ENCODE measurements at places on chromosomes 3 and 15. TPM values are rescaled to one million over a fixed set of nuclear protein-coding genes. Genes with fewer than 3 reads are reported as not detected.

Gene HAUS2
- 46.1 TPM for total RNA-seq

Gene GOLGA6L7
- not detected for total RNA-seq

Gene KCNAB1
- not detected for total RNA-seq

Gene PTH1R
- not detected for total RNA-seq

Gene NTRK3
- 0.78 TPM for total RNA-seq

Gene GOLGA8G
- total RNA-seq: not detected

Gene NISCH
- total RNA-seq: 68.9 TPM

Gene GCHFR
- total RNA-seq: 41.1 TPM

Gene USP13
- total RNA-seq: 11.2 TPM

Gene PRR20G
- not detected for total RNA-seq

DNA sequence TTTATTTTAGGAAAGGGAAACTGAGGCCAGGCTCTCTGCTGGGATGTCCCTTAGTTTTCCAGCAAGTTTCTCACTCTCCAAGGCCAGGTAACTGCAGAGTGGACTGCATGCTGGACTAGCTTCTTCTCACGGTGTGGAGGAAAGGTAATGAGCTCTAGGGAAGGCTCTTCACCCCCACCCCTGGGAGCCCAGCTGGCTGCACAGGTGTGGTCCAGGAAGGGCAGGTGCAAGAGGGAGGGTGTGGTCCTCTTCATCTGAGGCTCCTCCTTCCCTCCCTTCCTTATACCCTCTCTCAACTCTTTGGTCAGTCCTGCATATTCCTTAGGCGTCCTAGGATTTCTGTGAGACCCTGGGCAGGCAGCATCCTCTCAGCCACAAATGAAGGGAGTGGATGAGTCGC, 33.9 kb downstream of the RNU5B-1 start:
- DNase-seq: no peak

- DNase-seq: no peak
These were observed 191.6 kb upstream of the TOPAZ1 start for GRCh38 chr3:44050101-44050500.

- no peak for DNase-seq
These were observed 46.5 kb upstream of the FSTL1 start for GRCh38 chr3:120497336-120497735.

DNA sequence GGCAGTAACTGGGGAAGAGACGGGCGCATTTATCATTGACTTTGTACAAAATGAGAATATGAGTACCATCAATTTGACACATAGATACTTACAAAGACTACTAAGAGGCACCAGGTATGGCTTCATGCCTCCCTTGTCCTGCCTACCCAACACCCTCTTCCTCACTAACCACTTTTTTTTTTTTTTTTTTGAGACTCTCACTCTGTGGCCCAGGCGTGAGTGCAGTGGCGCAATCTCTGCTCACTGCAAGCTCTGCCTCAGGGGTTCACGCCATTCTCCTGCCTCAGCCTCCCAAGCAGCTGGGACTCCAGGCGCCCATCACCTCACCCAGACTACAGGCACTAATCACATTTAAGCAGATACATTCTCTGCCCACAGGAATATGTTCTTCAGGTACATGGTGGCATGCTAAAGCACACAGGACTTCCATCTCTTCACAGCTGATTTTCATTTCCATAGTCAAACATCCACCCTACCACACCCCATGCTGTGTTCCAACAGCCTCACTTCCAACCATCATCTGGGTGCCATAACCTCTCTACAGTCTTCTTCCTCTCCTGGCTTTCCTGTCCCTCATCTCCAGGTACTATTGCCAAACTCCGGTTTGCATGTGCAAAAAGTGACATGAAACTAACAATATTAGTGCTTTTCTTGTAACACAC, 41.7 kb downstream of the RAB27A start:
- DNase-seq: no peak

DNA sequence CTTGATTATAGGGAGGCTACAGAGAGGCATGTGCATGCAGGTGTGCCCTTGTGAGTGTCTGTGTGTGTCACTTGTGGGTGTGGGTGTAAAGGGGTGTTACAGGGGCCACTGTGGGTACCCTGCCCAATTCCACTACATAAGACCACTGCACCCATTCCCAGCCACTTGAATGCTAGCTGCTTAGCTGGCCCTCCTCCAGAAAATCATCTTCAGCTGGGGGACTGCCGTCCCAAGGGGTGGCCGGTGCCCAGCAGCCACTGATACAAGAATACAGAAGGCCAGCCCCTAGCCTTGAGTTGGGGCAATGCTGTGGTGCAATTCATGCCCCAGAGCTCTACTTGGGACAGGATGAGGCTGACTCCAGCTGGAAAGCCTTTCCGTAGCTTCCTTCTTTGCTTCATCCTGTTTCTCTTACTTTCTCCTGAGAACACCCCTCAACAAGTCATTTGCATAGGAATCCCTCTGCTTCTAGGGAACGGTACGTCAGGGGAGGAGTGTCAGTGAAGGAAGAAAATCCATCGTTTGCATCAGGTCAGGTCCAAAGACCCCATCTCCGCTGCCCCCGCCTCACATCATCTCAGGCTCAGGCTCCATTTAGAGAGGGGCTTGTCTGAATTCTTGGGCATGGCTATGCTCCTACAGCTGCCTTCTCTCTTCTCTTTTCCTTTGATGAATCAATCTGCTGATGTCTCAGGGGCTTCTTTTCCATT, 72.0 kb downstream of the SCN5A start:
- no peak for DNase-seq

- peak; percentile 52 for DNase-seq
These were observed 51.1 kb upstream of the CHD2 start for GRCh38 chr15:92848852-92849598.

- no peak for DNase-seq
These were observed 36.2 kb downstream of the ZPLD1 start for GRCh38 chr3:102471001-102471400.

DNA sequence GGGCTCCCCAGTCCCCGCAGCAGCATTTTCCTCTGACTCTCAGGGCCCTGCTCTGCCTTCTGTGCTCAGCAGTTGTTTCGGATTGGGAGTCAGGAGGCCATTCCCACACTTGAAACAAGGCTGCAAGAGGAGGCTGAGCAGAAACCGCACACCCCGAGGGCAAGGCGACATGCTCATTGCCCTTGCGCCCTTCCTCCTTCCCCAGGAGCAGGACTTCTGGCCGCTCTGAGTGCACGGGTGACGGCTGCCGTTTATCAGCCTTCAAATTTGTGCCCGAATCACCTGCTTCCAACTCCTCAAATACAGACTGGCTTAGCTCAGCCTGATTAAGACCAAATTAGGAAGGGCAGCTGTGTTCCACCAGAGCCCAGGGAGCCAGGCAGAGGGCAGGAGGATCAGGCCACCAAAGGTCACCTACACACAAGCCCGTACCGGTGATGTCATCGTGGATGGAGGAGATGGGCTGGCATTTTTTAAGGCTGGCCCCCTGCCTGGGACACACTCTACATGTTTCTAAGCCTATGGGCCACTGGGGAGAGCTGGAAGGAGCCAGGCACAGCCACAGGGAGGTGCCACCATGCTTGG, 38.1 kb downstream of the TM2D3 start:
- no peak for DNase-seq

GRCh38 chr3:64342940-64343688, 117.8 kb upstream of the PRICKLE2 start:
- DNase-seq: no peak

DNA sequence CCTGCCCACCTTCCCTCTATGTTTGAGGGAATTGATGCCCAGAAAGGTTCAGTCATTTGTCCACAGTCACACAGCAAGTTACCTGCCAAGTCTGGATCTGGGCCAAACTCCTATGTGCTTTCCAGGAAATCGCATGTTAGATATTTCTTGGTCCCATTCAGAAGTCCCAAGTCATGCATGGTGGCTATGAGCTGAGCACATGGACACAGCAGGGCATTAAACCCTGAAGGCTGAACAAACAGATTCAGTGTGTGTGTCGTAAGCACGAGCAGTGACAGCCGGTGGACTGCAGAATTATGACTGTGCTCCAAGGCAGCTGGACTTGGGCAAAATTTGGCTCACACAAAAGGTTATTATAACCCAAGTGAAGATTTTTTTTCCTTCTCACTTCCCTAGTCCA, 11.4 kb upstream of the SLC6A6 start:
- no peak for DNase-seq

DNA sequence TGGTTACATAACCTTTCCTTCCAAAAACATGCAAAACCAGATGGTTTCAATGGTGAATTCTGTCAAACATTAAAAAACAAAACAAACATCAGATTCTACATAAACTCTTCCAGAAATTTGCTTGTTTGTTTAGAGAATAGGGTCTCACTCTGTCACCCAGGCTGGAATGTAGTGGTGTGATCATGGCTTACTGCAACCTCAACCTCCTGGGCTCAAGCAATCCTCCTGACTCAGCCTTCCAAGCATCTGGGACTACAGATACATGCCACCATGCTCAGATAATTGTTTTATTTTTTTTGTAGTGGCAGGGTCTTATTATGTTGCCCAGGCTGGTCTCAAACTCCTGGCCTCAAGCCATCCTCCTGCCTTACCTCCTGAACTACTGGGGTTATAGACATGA, 36.1 kb downstream of the FBXL2 start:
- DNase-seq: no peak

DNA sequence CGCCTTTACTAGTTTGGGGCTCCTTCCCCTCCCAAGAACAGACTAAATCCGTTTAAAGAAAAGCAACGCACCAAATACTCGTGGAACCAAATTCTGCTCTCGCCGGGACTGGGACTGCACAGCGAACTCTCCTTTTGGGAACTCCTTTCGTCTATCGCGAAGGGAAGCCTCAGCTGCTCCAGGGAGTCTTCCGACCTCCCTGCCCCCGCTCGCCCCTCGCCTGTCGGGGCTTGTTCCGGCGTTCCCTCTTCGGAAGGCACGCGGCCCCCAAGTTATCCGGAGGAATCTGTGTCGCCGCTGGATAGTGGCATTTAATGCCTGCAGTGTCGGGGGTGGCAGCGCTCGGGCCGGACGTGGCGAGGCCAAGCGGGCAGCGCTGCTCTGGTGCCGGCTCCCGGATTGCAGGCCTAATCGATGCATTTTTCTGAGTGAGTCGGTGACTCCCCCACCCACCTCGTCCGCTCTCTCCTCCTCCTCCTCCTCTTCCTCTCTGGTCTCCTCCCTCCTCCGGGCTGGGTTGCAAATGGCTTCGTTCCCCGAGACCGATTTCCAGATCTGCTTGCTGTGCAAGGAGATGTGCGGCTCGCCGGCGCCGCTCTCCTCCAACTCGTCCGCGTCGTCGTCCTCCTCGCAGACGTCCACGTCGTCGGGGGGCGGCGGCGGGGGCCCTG, at the start of gene TRIM71:
Gene TRIM71, plus strand, starts transcription at position 440 of the 671 bp plus-strand sequence. Its CDS starts 84 bp downstream, at position 524.
- no peak for DNase-seq

GRCh38 chr3:54120657-54121413, 1.5 kb upstream of the CACNA2D3 start:
- DNase-seq: no peak

DNA sequence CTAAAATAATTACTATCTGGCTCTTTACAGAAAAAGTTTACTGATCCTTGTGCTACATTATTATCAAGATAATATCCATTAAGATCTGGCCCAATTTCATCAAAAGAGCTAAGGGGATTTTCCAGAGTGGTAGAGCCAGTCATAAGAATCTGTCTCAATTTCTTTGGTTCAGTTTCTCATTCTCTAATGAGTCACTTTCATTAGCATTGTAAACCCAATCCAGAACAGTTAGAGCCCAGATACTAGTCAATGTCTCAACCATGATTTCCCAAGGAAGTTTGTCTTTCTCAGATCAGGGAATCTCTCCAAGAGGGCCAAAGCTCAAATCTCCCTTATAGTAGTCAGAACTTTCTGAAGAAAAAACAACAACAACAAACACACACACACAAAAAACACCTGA, 131.1 kb upstream of the PPP2R3A start:
- no peak for DNase-seq

GRCh38 chr3:16176391-16177030, 2.0 kb downstream of the GALNT15 start:
- DNase-seq: no peak

- peak; percentile 75 for DNase-seq
These were observed 513 bp downstream of the CLASP2 start for GRCh38 chr3:33717616-33717865.

DNA sequence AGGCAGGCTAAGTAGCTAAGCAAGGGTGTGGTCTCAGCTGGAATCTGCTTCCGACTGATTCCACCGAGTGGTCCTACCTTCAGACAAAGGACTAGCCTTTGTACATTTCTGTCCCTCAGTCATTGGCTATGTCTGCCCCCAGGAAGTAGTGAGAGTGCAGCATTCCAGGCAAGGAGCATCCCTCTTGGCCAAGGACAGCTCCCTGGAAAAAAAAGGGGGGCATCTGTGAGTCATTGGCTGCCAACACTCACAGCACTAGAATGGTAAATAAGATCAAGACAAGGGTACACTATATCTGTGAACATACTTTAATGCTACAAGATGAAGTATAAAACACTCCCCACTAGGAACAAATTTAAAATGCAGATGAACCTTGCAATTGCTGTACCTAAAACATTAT, 66.8 kb downstream of the STAC start:
- DNase-seq: no peak

DNA sequence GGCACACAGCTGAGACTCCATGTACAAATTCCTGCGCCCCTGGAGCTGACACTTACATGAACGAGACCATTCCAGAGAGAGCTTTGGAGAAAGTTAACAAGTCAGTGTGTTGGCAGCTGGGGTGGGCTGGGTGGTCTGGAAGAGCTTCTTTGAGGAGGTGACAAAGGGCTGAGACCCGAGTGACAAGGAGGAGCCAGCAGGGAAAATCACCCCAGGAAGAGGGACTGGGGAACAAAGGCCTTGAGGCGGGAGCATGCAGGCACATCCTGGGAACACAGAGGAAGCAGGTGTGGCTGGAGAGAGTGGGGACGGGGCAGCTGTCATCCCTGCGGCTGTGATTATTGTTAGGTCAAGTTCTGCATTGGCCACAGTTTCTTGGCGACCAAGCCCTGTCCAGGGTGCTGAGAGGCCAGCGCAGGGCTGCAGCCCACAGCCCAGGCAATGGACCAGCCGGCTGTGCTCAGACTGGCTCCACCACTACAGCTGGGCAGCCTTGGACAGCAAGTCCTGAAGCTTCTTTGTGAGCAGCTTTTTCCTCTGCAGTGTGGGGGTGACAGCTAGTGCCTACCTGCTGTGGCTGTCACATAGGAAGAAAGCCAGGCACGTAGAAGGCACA, 34.2 kb upstream of the PRR23E start:
- no peak for DNase-seq

DNA sequence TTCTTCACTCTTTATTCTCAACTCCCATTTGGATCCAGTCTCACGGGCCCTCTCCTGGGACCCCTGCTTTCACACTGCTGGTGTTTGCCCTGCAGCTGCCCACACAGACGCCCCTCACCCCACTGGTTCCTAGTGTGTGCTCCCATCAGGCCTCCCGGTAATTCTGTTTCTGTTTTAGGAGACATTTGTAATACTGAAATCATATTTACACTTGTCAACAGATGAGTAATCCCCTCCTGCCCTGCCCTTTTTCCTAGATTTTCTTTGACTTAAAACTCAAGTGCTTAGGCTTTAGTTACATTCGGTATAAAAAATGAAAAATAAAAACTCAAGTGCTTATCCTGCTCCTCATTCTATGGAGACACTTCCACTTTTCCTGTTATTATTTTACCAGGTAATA, 18.4 kb upstream of the ABTB1 start:
- DNase-seq: no peak
